ENCODE measurements at places on chromosomes 16 and 17.
A peak's percentile ranks its signal among the peaks of the same experiment; 100 is the strongest.

DNA sequence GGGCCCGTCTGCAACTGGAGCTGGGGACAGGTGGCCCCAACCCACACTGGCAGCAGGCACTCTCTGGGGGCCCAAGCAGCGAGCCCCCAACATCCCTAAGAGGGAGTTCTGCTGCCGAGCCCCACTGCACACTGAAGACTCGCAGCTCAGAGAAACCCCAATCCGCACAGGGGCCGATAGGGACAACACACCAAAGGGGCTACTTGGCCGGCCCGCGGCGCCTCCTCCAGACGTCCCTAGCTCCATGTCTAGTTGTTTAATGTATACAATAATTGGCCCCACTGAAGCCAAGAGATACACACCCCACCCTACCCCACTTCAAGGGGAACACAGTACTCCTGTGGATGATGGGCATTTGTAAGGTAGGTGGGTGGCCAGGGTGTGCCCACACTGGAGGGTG is 62.7 kb downstream of the ZNF423 start:
- no peak for DNase-seq

GRCh38 chr17:36933512-36934143 is 3.6 kb upstream of the LHX1 start:
- no peak for DNase-seq

GRCh38 chr16:12294471-12294870 is 317.9 kb downstream of the SNX29 start:
- DNase-seq = no peak

- DNase-seq = no peak
Observed at GRCh38 chr16:54935266-54935968, 4.8 kb downstream of the IRX5 start.

DNA sequence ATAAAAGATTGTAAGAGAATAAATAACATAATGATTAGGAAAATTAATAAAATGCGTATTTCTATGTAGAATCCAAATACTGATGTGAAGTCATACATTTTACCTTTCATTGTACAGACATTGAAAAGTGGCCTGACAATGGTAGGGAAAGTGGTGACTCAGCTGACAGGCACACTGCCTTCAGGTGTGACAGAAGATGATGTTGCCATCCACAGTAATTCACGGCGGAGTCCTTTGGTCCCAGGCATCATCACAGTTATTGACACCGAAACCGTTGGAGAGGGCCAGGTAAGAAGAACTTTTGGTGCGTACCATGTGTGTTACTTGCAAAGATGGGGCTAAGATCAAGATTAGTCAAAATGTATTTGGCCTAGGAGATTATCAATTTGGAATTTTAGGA is 232.8 kb downstream of the BCAS3 start:
- no peak for DNase-seq

- no peak for DNase-seq
Observed at GRCh38 chr17:45935197-45935709, 40.9 kb downstream of the MAPT start.

GRCh38 chr17:55332296-55333041 is 67.7 kb downstream of the HLF start:
- DNase-seq = no peak

GRCh38 chr16:88387941-88388627 is 5.3 kb downstream of the ZNF469 start:
- no peak for DNase-seq

- no peak for DNase-seq
Observed at GRCh38 chr16:49537924-49538459, 164.4 kb downstream of the C16orf78 start.

- DNase-seq = no peak
Observed at GRCh38 chr17:50903604-50904517, 37.7 kb upstream of the TOB1 start.

DNA sequence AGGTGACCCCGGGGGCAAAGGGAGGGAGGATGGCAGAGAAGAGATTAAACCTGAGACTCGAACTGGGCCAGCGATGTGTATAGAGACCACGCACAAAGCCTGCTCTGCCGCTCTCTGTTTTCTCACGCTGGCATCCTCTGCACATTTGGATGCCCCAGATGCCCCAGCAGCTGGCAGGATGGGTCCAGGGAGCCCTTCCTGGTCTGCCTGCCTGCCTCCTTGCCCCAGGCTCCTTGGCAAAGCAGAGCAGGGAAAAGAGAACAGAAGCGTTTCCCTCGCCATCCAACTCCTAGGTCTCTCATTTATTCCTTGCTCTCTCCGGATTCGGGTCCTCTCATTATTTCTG is 5.2 kb upstream of the PIPOX start:
- no peak for DNase-seq

GRCh38 chr17:80187515-80187941 is 17.7 kb downstream of the CARD14 start:
- DNase-seq = no peak

DNA sequence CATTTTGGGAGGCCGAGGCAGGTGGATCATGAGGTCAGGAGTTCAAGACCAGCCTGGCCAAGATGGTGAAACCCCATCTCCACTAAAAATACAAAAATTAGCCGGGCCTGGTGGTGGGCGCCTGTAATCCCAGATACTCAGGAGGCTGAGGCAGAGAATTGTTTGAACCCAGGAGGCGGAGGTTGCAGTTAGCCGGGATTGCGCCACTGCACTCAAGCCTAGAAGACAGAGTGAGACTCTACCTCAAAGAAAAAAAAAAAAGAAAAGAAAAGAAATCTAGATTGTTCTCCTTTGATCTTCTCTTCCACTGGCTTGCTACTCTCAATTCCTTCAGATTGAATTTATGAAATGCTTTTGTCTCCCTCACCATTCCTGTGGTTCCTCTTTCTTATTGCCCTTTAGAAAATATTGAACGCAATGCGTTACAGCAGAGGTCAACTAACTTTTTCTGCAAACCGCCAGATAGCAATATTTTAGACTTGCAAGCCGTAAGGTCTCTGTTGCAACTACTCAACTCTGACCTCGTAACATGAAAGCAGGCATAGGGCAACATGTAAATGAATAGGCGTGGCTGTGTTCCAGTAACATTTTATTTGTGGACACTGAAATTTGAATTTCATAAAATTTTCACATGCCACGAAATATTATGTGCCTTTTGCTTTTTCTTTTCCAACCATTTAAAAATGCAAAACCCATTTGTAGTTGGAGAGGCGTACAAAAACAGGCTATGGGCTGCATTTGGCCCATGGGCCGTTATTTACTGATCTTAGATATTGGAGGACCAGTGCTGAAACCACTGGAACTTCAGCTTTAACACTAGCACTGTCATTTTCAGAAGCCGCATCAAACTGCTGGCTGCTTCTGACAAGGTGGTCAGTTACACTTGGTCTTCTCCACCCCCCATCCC is 24.8 kb downstream of the PITPNC1 start:
- no peak for DNase-seq

DNA sequence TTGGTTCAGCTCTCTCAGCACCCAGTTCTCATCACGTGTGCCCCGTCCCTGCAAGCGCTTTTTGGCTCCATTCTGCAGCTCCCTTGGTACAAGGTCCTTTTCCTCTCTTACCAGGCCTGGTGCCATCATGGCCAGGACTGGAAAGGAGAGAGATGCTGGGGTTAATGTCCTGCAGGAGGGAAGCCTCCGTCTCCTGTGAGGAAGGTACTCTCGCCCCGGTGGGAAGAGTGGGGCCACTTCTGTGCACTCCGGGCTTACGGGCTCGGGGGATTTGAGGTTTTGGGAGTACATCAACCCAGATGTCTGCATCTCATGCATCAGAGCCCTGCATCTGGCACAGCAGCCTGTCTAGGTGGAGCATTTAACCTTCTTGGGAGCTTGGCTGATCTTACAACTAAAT is 10.1 kb downstream of the CTRB2 start:
- no peak for DNase-seq

DNA sequence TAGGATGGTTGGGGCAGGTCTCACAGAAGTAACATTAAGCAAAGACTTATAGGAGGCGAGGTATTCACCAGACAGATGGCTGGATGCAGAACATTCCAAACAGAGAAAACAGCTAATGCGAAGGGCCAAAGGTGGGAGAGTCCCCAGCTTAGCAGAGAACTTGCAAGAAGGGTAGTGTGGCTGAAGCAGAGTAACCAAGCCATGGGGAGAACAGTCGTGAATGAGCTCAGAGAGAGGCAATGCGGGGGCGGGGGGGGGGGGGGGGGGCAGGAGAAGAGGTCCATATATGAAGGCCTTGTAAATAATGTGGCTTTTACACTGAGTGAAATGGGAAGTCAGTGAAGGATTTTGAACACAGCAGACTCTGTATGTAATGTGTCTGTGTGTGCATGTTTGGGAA is 81.3 kb downstream of the SMG6 start:
- no peak for DNase-seq

DNA sequence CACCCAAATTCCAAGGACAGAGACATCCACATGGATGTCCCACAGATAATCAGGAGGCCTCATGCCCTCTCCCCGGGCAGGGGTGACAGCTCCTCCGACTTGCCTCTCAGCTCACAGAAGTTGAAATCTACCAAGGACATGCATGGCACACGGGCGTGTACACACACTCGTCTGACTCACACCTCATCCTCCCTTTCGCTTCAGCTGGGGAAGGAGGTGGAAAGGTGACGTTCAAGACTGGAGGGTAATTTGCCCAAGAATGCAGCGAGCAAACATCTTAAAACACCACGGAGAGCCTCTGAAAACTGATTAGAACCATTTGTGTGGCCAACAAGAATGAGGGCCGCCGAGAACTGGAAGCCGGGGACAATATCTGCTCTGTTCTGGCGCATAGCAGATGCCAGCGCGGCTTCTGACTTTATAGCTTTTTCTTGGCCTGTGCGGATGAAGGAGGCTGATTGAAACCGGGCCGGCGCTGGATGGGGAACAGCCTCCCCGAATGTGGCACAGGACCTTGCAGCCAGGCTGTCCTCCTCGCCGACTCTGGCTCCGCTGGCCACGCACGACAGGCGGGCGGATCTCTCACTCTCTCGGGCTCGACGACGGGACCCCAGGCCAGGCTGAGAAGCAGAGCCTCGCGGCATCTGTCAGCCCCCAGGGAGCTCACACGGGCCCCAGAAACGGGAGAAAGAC is 100.9 kb downstream of the C16orf95 start:
- no peak for DNase-seq

DNA sequence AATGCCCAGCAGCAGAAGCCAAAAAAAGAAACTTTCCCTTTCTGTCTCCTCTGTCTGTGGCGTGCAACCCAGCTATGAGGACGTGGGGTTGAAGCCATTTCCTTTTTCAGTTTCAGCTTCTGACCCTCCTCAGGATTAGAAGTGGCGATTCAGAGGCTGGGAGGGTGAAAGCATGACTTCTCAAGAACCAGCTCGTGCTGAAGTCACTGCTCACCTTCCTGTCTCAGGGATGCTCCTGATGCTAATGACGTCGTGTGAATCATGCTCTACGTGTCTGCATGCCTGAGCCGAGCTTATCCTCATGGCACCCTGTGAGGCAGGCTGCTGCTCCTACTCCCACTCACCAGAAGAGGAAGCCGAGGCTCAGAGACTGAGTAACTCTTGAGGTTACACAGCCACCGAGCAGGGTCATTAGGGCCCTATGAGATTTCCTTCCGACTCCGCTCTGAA is 5.7 kb upstream of the LPO start:
- no peak for DNase-seq

DNA sequence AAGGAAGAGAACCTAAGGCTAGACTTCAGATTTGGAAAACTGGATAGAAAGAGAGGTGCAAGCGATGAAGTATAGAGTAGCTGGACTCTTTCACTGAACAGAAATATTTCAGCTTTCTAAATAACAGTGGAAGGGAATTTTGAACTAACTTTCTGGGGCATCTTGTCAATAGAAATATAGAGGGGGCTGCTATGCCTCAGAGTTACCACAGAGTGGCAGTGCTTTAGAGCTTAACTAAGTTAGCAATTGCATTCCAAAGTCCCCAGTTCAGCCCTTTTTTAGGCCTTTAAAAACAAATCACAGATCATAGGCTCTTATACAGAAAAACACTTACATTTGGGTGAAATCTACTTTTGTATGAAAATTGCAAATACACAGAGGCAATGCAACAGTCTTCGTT is 154.2 kb upstream of the CDH8 start:
- peak; percentile 66 for DNase-seq

DNA sequence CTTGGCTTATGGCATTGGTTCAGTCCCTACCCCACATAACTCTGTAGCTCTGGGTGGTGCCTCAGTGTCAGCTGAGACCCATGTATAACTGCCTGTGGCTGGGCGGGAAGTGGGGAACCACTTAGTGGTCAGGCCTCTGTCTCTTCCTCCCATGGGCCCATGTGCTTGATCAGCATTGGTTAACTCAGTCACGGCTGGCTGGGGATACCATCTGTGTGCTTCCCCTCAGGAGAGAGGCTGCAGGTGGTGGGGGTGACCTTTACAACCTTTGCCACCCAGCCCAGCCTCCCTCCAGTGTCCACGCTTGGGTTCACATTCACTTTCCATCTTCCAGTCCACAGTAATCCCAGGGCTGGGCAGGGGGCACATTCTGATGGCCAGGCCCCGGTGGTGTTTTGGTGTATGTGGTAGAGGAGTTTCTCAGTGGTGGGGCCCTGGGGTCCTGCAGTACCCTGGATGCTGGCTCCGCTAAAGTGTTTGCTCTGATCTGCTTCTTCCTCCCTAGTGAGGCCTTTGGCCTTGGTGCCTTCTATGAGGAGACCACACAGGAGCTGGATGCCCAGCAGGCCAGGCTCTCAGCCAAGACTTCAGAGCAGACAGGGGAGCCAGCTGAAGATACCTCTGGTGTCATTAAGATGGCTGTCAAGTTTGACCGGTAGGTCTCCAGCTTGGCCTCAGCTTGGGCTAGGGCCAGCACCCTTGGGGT is 10.2 kb upstream of the NFATC3 start:
- no peak for DNase-seq

GRCh38 chr16:86919578-86920305 is 341.4 kb downstream of the FOXL1 start:
- no peak for DNase-seq

DNA sequence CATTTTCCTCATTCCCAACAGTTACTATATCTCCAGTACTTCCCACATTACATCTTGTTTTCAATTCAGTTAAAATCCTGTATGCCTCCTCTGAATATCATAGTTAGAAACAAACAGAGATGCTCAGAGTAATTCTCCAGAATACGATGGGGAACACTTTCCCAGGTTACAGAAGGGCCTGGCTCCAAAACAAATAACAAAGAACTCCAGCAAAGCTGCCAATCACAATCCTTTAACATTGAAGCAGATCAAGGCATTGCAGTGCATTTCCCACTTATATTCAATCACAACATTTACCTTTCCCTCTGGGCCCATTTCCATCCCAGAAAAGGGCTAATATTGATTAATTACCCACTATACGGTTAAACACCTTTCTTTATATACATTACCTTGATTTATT is 29.4 kb upstream of the PMFBP1 start:
- no peak for DNase-seq

DNA sequence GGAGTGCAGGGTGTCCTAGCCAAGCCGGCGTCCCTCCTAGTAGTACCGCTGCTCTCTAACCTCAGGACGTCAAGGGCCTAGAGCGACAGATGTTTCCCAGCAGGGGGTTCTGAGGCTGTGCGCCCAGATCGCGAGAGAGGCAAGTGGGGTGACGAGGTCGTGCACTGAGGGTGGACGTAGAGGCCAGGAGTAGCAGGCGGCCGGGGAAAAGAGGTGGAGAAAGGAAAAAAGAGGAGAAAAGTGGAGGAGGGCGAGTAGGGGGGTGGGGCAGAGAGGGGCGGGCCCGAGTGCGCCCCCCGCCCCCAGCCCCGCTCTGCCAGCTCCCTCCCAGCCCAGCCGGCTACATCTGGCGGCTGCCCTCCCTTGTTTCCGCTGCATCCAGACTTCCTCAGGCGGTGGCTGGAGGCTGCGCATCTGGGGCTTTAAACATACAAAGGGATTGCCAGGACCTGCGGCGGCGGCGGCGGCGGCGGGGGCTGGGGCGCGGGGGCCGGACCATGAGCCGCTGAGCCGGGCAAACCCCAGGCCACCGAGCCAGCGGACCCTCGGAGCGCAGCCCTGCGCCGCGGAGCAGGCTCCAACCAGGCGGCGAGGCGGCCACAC is at the start of gene MMP2:
MMP2 (plus strand) TSS at position 372 of the 603 bp plus-strand sequence. CDS start 282 bp downstream, outside the sequence.
- DNase-seq = peak; percentile 38
